ENCODE measurements at places on chromosomes 12 and 14. TPM values are rescaled to one million over a fixed set of nuclear protein-coding genes. Genes with fewer than 3 reads are reported as not detected.

ALDH1L2 gene
- total RNA-seq: not detected

RNU7-1 gene
- not detected for total RNA-seq

KRT75 gene
- not detected for total RNA-seq

SNX6 gene
- total RNA-seq: 53.5 TPM

PMEL gene
- total RNA-seq: not detected

ANG gene
- 0.60 TPM for total RNA-seq

DACT1 gene
- total RNA-seq: 0.78 TPM

MYG1 gene
- total RNA-seq: 31.4 TPM

GARIN6 gene
- not detected for total RNA-seq

DAO gene
- total RNA-seq: not detected

GRCh38 chr12:27220055-27220987, 23.8 kb upstream of the STK38L start:
- no peak for DNase-seq

GRCh38 chr12:91777268-91777992, 368.2 kb downstream of the BTG1 start:
- DNase-seq: no peak

GRCh38 chr12:102753802-102754201, 163.2 kb downstream of the PAH start:
- no peak for DNase-seq

DNA sequence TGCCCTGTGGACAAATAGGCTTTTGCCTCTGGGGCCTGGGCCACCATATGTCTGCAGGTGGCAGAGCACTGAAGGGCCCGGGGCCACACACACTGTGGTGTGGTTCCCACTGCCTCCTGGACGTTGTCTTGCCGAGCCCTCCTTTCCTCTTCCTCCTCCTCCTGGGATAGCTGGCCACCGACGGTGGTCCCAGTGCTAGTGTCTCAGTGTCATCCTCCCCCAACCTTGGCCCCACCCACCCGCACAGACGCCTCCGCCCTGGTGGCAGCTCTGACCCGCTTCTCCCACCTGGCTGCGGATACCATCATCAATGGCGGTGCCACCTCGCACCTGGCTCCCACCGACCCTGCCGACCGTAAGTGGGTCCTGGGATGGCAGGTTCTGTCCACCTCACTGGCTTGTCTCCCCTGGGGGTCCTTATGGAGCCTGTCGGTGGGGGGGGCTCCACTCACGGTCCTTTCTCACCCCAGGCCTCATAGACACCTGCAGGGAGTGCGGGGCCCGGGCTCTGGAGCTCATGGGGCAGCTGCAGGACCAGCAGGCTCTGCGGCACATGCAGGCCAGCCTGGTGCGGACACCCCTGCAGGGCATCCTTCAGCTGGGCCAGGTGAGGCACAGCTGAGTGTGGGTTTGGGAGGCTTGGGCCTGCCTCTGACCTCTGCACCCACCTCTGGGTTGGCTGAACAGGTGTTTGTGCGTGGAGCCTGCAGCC, 23.5 kb downstream of the HIP1R start:
- no peak for DNase-seq

DNA sequence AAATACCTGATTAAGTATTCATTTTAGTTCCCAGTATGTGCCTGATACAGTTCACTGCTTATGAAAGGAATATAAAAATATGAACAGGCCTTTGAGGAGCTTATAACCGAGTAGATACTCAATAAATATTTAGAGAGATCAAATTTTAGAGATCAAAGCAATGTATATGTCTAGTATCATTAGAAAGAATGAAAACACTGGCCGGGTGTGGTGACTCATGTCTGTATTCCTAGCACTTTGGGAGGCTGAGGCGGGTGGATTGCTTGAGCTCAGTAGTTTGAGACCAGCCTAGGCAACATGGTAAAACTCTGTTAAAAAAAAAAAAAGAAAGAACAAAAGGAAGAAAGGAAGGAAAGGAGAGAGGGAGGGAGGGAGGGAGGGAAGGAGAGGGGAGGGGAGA, 113.2 kb upstream of the EEA1 start:
- DNase-seq: no peak

- DNase-seq: no peak
Measured at GRCh38 chr14:97306133-97306759, 509.1 kb downstream of the VRK1 start.

GRCh38 chr14:61467296-61467695, 145.9 kb downstream of the PRKCH start:
- no peak for DNase-seq

DNA sequence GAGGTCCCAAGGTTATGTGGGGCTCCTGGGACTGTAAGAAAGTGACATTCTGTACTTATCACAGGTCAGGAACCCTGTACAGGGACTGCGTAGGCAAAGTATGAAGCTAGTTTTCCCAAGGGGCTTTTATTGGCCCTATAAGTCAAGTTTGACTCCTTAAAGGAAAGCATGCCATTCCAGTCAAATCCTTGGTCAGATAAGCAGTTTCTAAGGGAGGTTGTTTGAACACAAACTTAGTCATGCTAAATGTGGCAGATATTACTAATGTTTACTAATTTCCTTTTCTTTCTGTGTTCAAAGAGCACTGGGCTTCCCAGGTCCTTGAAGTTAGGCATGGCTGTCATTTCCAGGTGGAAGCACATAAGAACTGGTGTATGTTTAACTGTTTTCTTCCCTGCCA, 472.4 kb downstream of the ATP23 start:
- DNase-seq: no peak

DNA sequence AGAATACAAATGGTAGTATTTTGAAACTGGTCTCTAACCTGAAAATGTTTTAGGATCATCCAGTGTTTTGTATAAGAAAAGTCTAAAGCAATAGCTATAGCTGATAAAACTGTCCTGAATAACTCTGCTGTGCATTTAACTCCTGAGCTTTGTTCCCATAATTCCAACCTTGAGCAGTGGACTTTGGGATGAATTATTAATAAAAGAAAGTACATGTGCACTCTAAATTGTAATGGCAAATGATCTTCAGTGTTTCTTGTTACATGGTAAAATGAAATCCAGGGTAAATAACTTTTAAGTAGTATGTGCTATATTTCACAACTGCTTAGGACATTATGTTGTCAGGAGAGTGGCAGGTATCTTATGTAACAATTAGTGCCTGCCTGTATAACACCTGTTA, 345.6 kb downstream of the SLC16A7 start:
- DNase-seq: no peak

- DNase-seq: no peak
Measured at GRCh38 chr12:47747596-47748506, 10.8 kb downstream of the RAPGEF3 start.

GRCh38 chr12:121916719-121917118, 1.7 kb upstream of the CFAP251 start:
- no peak for DNase-seq

DNA sequence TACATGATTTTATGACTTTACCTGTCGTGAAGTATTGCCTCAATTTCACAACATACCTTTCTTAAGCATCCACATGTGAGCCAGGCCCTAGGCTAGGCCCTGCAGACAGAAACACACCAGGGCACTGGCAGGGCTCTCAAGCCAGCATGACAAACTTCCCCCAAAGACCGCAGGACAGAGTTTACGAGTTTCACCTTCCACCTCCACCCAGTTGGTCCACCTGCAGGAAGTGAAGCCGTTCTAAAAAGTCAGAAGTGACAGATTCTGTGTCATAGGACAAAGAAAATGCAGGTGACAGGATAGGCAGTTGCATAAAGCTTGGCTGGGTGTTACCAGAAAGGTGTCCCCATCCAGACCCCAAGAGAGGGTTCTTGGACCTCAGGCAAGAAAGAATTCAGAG, 382.3 kb downstream of the PCNX1 start:
- no peak for DNase-seq

GRCh38 chr12:106863189-106863588, 88.7 kb downstream of the RIC8B start:
- no peak for DNase-seq

DNA sequence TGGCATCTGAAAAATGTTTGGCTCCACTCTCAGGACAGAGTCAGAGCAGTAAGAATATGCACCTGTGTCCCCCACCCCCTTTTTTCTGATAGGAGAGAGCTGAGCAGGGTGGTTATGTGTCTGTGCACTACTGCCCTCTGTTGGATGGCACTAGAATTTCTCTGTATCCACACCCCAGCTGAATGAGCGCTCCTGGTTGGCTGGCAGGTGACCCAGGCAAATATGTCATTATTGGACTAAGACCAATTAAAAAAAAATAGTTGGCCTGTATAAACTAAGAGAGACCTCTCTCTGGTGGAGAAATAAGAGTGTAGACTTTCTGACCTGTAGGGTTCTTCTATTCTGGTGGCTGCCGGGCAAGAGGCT, 107.0 kb downstream of the PTCSC3 start:
- no peak for DNase-seq

- no peak for DNase-seq
Measured at GRCh38 chr12:56469007-56469930, 891 bp downstream of the SPRYD4 start.

GRCh38 chr12:97666263-97666662, 203.7 kb downstream of the RMST start:
- no peak for DNase-seq

GRCh38 chr14:45254771-45255170, 1.8 kb upstream of the MIS18BP1 start:
- no peak for DNase-seq

DNA sequence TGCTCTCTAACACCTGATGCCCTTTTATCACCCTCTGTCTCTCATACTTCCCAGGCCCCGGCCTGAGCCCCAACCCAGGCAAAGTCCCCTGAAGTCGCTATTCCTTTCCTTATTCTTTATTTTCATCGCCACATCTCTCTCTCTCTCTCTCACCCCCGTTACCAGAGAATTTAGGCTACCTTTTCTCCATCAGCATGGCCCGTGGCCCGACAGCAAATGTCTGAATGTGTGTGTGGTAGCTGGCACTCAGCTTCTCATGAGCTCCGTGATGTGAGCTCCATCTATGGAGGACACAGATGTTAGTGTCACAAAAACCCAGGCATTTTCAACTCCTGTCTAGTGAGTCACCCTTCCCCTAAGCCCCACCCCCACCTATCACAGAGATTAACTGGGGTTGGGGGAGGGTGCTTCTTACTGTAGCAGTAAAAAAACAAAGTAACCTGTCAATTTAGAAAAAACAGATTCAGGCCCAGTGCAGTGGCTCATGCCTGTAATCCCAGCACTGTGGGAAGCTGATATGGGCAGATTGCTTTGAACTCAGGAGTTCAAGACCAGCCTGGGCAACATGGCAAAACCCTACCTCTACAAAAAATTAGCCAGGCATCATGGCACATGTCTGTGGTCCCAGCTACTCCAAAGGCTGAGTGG, 53.8 kb downstream of the VCPKMT start:
- peak; percentile 83 for DNase-seq

GRCh38 chr12:49818241-49818895, 9.8 kb downstream of the NCKAP5L start:
- no peak for DNase-seq

GRCh38 chr12:67732857-67733256, 84.3 kb downstream of the DYRK2 start:
- DNase-seq: no peak

DNA sequence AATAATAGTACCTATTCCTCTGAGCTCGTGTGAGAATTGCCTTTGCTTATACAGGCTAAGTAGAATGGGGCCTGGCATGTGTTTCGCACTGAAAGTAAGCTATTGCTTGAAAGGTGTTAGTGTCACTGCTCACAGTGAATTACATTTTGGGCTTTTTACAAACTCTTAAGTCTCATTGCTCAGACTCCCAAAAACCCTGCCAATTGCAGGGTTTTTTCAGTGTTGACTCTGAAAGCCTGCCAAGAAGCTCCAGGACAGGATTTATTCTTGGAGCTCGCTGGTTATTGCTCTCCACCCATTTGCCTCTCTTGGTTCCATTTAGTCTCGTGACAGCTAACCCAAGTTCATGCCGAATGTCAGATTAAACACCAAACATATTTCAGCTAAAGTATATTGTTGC, 39.8 kb downstream of the NOPCHAP1 start:
- no peak for DNase-seq

- no peak for DNase-seq
Measured at GRCh38 chr12:67710582-67710981, 62.0 kb downstream of the DYRK2 start.

GRCh38 chr12:112017041-112017440, 3.8 kb downstream of the ERP29 start:
- no peak for DNase-seq

DNA sequence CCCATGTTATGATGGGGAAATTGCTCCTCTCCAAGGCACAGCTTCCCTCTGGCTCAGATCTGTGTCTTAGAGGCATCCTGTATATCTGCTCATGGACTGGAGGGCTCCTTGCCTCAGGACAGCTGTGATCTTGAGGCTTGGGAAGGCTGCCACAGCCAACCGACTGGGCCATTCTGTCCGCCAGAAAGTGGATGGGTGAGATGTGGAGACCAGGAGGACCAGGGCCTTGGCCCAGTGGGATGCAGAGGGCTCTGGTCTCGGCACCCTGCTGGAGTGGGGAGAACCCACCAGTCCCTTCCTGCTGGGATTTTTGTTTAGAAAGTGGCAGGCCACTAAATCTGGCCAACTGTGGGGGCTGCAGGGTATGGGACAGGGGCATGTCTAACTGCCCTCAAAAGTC, 148.6 kb downstream of the CALM1 start:
- no peak for DNase-seq

GRCh38 chr14:65517635-65518542, 105.4 kb downstream of the FUT8 start:
- no peak for DNase-seq

GRCh38 chr14:53002576-53002975, 51.7 kb upstream of the FERMT2 start:
- no peak for DNase-seq

- no peak for DNase-seq
Measured at GRCh38 chr12:106721915-106722314, 52.6 kb upstream of the RIC8B start.

DNA sequence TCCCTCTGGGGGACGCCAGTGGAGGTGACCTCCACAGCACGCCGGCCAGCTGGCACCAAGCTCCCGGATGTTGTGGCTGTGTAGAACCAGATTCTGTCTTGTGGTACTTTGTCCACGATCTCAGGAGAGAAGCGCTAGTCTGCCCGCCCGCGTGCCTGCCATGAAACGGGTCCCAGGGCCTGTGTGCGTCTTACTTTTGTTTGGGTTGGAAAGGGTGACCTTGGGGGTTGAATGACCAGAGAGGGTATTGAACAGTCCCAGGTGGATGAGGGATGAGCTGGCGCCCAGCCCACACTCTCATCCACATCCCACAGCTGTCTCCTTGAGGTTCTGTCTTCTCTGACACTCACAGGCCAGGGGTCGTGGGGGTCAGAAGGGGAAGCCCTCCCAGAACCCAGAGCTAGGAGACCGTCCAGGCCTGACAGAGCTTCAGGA, 78.3 kb downstream of the WDR20 start:
- no peak for DNase-seq

- DNase-seq: peak; percentile 43
Measured at GRCh38 chr14:55446127-55446736, 5.8 kb upstream of the TBPL2 start.

DNA sequence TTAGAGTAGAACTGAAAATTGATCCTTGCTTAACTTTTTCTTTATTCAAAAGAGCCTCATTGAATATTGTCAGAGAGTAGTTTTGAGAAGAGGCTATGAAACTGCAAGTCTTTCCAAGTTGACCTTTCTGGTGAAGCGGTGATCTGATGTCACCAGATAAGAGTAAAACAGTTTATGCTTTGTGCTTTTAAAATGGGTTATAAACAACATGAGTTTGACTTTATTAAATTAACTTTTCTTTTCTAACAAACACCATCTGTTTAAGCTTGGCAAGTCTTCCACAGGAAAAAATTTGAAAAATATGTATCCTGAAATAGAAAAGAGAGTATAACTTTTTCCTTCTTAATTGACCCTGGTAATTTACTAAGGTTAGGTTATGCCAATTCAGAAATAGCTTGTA, 408.7 kb upstream of the NOVA1 start:
- no peak for DNase-seq

GRCh38 chr12:67482751-67483661, 165.5 kb upstream of the DYRK2 start:
- DNase-seq: peak; percentile 85
